ENCODE measurements at places on chromosomes 4 and X.
A peak's percentile ranks its signal among the peaks of the same experiment; 100 is the strongest.

DNA sequence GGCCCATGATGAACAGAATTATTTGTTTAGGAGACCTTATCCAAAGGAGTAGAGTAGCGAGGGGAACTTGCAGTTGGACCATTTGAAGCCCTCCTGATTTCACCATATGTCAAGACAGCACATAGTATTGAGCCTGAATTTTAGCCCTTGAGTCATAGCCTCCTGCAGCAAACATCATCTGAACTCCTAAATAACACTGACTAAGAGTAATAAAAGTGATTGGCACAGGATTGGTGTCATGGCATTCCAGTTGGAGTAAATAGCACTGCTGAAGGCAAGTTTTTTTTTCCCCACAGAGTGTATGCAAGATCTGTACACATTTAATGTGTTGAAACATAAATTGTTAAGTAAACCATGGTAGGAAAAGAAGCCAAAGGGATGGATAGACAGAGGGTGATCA is 89.0 kb downstream of the COMMD8 start:
- no peak for DNase-seq

DNA sequence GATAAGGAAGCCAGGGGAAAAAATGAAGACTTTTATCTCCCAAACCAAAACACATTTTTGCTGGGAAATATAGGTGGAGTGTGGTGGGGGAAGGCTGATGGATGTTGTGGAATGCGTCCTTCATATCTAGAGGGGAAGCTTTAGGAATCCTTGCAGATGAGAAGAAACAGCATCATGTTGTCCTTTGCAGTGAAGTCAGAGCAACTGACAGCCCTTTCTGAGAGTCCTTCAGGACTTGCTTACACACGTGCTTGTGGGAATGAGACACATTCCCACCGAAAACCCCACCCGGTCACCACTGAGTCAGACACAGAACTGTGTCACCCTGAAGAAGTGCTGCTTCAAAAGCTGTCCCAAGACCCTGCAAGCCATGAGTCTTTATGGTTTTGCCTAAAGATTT is 81.5 kb downstream of the SHROOM2 start:
- no peak for DNase-seq

DNA sequence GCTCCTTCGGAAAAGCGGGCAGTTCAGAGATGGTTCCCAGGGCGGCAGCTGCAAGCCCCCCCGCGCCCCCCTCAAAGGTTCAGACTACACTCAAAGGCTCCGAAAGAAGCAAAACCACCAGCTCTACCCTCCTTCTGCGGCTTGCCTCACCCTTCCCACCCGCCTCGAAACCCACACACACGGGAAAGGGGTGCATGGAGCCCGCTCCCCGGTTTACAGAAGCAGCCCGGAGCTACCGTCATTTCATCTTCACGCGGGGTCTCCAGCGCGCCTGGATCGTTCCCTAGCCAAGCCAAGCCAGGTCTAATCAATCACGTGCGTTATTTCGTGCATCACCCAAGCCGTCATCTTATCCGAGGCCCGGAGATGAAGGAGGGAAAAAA is 1.2 kb downstream of the NLGN4X start:
- DNase-seq: no peak

GRCh38 chr4:118834070-118834469 is 1.9 kb downstream of the SEC24D start:
- no peak for DNase-seq

DNA sequence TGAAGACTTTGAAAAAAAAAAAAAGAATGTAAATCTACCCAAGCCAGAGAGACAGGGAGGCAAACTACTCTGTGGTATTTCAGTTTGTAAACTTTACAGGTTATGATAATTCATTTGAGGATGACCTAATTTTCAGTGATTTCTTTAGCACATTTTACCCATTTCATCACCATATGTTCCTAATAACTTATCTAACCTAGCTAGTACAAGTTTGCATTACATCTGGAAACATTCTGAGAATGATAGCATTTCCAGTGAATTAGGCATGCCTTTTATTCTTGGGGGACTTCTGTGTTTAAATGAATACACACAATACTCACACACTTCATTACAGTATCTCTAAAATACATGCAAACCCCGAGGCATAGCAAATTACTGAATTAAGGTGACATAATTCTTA is 1055.5 kb downstream of the PCDH18 start:
- no peak for DNase-seq

DNA sequence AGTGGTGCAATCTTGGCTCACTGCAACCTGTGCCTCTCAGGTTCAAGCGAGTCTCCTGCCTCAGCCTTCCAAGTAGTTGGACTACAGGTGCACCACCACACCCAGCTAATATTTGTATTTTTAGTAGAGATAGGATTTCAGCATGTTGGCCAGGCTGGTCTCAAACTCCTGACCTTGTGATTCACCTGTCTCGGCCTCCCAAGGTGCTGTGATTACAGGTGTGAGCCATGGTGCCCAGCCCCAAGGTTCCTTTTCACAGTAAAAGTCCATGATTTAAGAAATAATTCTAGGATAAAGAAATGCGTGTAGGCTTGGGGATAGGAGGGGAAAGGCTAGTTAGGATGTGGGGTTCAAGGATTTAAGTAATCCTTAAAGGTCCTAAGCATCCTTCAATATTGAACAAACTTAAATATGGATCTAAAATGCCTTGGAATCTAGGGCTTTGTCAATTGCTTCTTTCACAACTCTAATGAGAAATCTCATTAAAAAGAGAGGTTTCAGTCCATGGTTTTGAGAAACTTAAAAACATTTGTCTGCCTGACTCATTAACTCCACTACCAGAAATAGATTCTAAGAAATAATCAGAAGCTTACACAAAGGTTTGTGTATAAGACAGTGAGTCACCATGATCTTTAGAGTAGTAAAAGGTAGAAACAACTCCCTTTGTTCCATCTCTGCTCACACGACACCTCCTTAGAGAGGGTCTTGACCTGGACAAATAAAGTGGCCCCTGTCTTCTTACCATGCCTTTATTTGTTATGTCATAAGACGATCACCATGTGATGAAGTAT is 203.2 kb downstream of the PTTG2 start:
- DNase-seq: peak; percentile 30

DNA sequence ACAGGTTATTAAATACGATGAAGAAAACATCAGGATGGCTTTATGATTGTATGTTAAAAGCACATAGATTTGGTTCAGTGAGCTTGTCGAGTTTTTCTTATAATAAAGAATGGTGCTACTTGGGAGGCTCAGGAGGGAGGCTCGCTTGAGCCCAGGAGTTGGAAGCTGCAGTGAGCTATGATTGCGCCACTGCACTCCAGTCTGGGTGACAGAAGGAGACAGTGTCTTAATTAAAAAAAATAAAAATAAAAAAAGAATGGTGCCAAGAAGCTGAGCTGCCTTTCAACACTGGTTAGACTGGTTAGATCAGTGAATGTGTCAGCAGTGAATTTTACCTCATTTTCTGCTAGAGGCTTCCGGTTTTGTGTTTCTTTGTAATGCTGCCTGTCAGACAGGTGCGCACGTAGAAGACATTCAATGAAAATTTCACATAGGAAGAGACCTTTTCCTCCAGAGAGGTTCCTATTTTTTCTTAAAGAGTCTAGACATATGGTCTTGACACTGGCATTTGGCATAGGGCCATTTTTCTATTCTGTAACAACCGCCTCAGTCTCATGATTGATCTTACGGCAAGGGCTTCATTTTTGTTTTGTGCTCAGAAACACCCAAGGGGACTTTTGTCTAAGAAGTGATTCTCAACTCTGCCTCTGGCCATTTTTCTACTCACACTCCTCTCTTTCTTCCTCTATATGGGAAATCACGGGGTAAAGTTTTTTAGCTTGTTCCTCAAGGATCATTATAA is 15.0 kb upstream of the ARSF start:
- no peak for DNase-seq

- no peak for DNase-seq
These were observed 4.4 kb upstream of the SMIM14 start for GRCh38 chr4:39642885-39643552.

DNA sequence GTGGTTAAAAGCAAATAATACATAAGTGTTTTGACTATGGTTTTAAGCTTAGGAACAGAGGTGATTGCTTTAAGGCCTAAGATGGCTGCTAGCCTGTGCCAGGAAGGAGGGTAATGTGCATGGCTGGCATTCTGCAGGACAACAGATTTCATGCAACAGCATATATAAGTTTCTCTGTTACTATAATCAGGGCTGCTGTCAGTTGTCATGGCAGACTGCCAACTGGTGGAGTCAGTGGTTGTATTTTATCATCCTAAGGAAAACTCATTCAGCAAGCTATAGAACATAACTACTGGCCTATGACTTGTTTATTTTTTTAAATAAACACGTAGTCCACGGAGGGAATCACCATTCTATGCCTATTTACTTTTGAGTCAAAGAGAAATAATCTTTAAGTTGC is 77.7 kb upstream of the DCAF8L1 start:
- DNase-seq: no peak
